Heart left ventricle (tissue), 16 donors: ENCODE measurements at places on chromosomes 4 and X. TPM values are rescaled to one million over a fixed set of nuclear protein-coding genes. Genes with fewer than 3 reads are reported as not detected.
A peak's percentile ranks its signal among the peaks of the same experiment; 100 is the strongest.

DNA sequence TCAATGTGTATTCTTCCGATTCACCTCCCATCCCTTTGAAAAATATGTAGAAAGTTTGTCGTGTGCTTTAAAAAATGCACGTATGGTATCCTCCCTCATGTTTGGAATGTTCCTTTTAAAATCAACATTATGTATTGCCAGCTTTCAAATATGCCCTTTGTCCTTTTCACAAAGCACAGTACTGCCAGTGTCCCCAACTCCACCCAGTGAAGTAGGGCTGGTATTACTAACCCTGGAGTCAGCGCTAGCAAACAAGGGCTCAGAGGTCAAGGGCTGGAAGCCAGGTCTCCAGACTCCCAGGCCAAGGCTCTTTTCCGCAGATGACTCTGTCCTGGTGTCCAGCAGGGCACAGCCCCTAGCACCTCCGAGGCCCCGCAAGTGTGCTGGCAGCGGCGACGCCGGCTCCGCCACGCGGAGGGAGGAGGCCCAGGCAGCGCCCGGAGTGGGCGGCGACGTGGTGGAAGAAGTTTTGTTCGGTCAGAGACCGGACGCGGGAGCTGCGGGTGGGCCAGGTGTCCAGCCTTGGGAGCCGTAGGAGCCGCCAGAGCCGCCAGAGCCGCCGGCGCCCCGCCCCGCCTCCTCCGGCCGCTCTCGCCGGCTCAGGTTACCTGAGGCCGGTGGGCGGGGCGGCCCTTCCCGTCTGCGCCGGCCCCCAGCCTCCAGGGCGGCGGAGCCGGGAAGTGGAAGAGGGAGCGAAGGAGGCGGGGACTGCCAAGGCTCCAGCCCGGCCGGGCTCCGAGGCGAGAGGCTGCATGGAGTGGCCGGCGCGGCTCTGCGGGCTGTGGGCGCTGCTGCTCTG, at the start of gene IL13RA1:
Gene IL13RA1 (plus strand): TSS at position 720 of the 799 bp plus-strand sequence. CDS start 33 bp downstream, at position 753.
- peak; percentile 84 for DNase-seq

DNA sequence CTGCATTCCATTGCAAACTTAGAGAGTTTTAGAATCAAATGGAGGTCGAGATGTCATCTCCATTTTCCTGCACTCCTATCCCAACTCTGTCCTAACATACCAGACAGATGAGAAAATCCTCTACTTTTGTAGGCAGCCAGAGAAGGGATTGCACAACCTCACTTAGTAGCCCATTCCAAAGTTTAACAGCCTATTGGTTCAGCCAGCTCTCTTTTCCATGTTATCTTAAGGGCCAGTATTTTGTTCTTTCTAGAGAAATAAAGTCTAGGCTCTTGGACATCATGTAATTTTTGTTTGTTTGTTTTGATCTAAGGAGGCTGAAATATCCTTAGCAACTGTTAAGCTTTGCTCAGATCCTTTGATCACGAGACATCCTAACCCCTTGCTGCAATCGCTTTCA, 173.0 kb downstream of the COX18 start:
- no peak for DNase-seq

DNA sequence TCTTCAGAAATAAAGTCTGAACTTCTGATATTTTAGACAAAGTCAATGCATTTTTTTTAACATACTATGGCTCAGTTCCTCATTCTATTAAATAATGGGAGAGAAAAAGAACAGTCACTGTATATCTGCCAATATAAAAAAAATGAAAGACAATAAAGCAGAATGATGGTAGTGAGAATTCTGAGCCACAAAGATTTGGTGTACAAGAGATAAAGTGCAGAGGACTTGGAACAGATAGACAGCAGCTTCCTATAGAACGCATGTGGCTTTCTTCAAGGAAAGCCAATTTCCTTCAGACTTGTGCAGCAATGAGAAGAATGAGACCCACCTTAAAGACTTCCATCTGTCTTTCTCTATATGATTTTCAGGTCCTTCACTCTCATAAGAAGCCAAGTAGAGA, 39.7 kb downstream of the RASGEF1B start:
- DNase-seq: no peak

GRCh38 chrX:17024886-17025285, 78.4 kb downstream of the REPS2 start:
- no peak for DNase-seq

DNA sequence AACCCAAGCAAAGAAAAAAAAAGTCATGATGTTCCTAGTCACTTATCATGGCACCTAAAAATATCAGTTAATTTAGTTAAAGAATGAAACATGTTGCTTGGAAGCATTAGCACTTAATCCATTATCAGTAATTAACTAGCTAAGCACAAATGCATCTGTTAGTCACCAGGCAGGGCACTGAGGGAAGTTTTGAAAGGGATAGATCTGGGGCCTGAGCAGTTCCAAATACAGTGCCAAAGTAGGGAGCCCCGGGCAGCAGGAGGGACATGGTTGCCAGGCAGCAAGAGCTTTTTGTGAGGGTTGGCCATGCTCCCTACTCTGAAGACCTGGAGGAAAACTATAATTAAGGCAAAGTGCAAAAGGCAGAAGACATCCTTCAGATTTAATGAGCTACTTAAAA, 62.0 kb downstream of the PHKA1 start:
- no peak for DNase-seq

DNA sequence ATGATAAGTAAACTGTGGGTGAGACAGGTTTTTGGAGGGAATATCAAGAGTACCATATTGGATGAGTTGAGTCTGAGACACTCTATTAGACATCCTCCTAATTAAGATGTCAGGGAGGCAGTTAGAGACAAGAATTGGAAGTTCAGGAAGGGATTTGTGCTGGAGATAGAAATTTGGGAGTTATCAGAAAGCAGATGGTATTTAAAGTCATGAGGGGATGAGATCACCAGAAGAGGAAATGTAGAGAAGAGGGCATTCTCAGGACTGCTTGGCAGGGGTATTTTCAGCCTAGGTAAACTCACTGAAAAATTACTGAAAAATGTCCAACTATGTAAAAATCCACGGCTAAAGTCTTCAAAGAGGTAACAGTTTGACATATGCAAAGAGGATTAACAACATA, 161.6 kb upstream of the PGRMC2 start:
- no peak for DNase-seq

DNA sequence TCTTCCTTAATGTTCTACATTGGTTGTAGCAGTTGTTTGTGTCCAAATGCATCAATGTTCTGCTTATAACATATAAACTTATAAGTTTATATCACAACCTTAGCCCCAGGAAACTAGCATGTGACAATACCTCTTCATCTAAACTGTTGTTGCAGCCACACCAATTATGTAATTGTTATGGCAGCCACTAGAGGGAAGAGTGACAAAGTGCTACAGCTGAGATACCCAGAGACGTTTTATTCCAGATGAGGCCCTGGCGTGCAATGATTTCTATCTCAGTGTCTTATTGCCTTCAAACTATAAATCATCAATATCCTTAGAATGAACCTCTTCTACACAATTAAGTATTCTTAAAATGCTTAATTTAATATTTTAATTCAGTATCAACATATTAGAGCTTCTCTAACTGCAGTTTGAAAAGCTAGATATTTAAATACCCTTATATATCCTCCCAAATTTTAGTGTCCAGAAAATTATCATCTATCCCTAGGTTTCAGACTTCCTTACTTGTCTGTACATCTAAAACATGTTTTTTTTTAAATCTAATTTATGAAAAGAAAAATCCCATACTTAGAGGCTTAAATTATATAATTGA, 171.6 kb downstream of the PCDH10 start:
- no peak for DNase-seq

DNA sequence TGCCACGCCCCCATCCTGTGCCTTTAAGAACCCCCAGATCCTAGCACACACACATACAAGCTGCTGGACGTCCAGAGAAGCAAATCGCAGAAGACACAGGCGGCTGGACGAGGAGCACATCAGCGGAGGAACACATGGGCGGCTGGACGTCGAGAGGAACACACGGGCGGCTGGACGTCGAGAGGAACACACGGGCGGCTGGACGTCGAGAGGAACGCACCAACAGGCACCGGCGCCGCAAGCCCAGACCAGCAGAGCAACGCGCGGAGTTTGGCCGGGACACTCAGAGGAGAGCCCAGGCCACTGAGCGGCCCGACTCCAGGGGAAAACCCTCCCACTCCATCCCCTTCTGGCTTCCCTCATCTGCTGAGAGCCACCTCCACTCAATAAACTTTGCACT, 17.2 kb downstream of the ZCCHC13 start:
- DNase-seq: no peak

DNA sequence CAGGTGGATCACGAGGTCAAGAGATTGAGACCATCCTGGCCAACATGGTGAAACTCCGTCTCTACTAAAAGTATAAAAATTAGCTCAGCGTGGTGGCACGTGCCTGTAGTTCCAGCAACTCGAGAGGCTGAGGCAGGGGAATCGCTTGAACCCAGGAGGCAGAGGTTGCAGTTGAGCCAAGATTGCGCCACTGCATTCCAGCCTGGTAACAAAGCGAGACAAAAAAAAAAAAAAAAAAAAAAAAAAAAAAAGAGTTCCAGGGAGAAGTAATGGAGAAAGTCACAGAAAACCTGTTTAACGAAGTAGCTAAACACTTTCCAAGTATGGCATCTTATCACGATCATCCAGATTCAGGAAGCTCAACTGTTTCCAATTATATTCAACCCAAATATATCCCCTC, 10.9 kb downstream of the KLHL4 start:
- no peak for DNase-seq

DNA sequence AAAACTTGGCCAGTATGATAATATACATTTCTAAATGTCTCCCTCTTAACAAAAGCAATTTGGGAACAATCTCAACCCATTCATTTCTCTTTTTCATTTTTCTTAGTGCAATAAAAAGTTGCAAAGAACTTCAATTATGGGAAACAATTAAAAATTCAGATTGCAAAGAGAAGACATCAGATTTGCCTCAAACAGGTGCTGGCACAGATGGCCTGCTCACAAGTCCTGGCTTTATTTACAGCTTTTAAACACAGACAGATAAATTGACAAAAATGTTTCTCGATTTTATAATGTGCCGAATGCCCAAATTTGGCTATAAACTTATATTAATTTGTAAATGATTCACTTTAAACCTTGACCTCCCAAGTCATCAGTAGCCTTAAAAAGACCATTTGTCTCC, 28.7 kb downstream of the SLC4A4 start:
- no peak for DNase-seq

DNA sequence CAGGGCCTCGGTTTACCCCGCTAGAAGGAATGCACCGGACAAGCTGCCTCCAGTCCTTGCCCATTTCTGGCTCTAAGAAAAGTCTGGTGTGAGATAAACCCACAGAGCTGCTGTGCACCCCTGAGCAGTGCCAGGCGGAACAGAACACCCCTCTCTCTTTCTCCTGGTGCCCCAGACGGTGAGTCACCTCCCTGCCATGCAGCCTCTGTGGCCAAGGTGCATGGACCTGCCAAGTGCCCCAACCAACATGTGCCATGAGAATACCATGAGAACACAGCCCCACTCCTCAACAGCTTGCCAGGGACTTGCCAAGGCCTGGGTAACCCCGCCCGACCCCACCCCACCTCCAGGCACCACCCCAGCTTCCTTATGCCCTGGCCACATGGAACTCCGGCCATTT, 47.7 kb upstream of the MAN2B2 start:
- no peak for DNase-seq

DNA sequence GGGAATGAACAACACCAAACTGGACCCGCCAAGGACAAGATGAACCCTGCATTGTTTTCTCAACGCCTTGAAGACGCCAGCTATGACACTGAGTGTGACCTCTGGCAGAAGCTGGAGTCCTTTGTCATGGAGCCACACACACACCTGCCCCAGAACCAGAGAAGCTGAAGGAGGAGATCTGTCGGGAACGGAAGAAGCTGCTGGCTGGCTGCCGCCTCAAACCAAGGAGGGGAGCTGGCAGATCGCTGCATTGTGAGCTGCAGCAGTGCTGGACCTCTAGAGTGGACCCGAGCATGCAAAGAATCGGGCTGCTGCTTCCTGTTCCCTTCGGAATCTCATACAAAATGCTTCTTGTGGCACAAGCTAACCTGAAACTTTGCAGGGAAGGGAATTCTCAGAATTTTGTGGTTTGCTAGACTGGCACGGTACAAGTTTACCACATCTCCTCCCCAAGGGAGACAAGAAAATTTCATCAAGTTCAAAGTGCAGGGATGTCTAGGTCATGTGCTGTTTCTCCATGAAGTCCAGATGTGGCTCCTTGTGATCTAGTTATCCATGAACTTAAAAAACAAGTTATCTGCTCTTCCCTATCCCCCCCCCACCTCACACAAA, 23.4 kb upstream of the GLRB start:
- DNase-seq: no peak

DNA sequence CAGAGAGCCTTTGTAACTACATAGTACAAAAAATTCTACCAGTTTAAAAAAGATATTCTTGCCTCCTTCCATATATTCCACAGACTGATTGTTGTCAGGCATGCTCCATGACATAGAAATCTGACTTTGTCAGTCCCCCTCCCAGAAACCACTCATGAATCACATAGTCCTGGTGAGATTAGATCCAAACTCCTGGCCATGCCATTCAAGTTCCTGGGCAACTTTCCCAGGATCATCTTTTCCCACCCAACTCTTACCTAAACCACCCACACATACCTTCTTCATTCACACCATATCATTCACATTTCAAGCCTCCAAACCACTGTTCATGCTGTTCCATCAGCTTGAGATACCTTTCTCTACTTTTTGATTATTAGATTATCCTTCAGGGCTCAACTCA, 46.4 kb downstream of the SLC16A2 start:
- no peak for DNase-seq

- DNase-seq: no peak
Measured at GRCh38 chr4:11338956-11339782, 89.5 kb downstream of the HS3ST1 start.

DNA sequence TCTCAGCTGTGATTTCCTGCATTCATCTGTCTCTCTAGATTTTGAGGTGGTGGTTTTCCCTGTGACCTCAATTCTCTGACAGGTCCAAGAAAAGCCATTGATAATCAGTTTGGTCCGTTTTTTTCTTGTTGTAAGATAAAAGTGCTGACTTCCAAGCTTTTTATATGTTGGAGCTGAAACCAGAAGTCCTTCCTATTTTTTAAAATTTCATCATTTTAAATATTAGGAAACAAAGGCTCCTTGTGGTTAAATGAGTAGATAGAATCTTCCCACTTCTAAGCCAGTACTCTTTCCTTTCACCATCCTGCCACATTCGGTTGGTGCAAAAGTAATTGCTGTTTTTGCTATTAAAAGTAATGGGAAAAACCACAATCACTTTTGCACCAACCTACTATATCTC, 18.3 kb downstream of the RNF175 start:
- no peak for DNase-seq

GRCh38 chr4:78446619-78447018, 105.0 kb upstream of the ANXA3 start:
- no peak for DNase-seq

GPR119 gene
- not detected for polyA plus RNA-seq

GPR50 gene
- polyA plus RNA-seq: not detected

RADX gene
- polyA plus RNA-seq: 1.4 TPM

NDUFC1 gene
- polyA plus RNA-seq: 168 TPM

UGT2B11 gene
- not detected for polyA plus RNA-seq

RHOH gene
- not detected for polyA plus RNA-seq

GRID2 gene
- polyA plus RNA-seq: not detected

GPR173 gene
- 0.75 TPM for polyA plus RNA-seq

LETM1 gene
- 47.4 TPM for polyA plus RNA-seq
